A172 (cell line): ENCODE measurements at places on chromosomes 7 and 10. TPM values are rescaled to one million over a fixed set of nuclear protein-coding genes. Genes with fewer than 3 reads are reported as not detected.
A peak's percentile ranks its signal among the peaks of the same experiment; 100 is the strongest.

DNA sequence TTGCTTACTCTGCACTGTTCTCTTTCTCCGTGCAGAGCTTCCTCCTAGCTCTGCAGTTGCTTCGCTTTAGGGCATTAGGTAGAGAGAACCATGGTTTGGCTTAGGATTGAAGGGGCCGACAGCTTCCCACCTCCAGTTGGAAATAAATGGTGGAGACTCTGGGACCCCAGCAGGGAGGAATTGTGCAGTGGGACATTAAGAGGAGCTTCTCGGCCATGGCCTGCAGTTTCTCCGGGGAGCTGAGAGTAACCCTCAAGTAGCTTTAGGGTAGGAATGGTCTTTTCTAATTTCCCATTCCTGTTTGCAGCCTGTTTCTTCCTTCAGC, 1.2 kb downstream of the SUFU start:
- DNase-seq = no peak

- DNase-seq = peak; percentile 95
These were observed 28.1 kb upstream of the ELN start for GRCh38 chr7:73999664-74000435.

- DNase-seq = no peak
These were observed 136.6 kb downstream of the PRKAG2 start for GRCh38 chr7:151740081-151740851.

Gene ZNF853
- 4.3 and 5.4 TPM in 2 replicates for total RNA-seq
